ENCODE measurements at places on chromosomes 12 and 14. TPM values are rescaled to one million over a fixed set of nuclear protein-coding genes. Genes with fewer than 3 reads are reported as not detected.

Gene MIP
- not detected for total RNA-seq

Gene PLA2G1B
- total RNA-seq: not detected

Gene INHBC
- total RNA-seq: not detected

Gene PLEKHD1
- total RNA-seq: not detected

Gene GPX2
- total RNA-seq: 273 TPM

Gene FSCB
- total RNA-seq: not detected

Gene PPP1R1A
- total RNA-seq: not detected

Gene ANKRD33
- not detected for total RNA-seq

DNA sequence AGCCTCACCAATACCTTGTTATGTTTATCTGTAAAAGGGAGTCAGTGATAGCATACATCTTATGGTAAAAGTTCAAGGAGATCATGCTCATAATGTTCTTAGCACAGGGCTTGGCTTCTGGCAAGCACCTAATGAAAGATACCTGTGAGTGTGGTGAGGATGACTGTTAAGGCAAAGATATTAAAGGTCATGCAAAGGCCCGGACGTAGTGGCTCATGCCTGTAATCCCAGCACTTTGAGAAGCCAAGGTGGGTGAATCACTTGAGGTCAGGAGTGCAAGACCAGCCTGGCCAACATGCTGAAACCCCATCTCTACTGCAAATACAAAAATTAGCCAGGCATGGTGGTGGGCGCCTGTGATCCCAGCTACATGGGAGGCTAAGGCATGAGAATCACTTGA, 425.9 kb upstream of the TBX3 start:
- no peak for DNase-seq

- no peak for DNase-seq
Measured at GRCh38 chr14:76268700-76269099, 107.2 kb upstream of the ESRRB start.

GRCh38 chr12:94783862-94784261, 133.5 kb upstream of the TMCC3 start:
- DNase-seq: no peak

DNA sequence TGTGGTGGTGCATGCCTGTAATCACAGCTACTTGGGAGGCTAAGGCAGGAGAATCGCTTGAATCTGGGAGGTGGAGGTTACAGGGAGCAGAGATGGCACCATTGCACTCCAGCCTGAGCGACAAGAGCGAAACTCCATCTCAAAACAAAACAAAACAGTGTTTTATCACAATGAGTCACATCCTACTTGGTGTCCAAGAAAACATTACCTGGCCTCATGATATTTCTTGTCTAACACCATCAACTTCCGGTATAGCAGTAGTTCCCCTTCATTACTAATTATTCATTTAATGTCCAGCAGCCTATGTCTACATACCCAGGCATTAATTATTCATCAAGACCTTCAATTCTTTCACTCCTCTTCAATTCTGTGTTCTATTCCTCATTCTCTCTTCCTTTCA, 115.5 kb downstream of the CCDC59 start:
- no peak for DNase-seq

DNA sequence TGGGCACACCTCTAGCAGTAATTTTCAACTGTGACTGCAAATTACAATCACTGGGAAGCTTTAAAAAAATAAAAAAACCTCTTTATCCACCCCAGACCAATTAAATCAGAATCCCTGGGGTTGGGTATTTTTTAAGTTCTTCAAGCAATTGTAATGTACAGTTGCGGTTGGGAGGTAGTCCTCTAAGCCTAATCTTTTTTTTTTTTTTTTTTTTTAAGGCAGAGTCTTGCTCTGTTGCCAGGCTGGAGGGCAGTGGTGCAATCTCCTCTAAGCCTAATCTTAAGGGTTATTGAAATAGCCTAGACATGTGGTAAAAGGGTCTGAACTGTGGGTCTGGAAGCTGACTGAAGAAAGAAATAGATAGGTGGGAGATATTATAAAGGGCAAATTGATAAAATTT, 230.5 kb downstream of the AKAP6 start:
- DNase-seq: no peak

DNA sequence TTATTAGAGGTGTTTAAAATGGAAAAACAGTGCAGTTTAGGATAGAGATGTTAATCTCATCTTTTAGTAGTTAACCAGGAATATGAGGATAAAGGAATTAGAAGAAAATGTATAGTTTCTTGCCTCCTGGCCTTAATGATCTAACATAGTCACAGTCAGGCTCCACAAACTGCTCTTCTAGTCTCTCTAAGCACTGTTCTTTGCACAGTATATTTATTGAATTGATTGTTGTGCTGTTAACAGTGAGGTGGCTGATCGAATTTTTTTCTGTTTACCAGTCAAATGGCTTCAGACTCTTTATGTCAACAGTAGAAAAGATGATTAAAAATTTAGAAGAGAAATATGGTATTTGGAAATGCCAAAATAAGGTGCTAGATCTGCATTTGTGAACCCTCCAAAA, 37.8 kb downstream of the ATF7IP start:
- no peak for DNase-seq

DNA sequence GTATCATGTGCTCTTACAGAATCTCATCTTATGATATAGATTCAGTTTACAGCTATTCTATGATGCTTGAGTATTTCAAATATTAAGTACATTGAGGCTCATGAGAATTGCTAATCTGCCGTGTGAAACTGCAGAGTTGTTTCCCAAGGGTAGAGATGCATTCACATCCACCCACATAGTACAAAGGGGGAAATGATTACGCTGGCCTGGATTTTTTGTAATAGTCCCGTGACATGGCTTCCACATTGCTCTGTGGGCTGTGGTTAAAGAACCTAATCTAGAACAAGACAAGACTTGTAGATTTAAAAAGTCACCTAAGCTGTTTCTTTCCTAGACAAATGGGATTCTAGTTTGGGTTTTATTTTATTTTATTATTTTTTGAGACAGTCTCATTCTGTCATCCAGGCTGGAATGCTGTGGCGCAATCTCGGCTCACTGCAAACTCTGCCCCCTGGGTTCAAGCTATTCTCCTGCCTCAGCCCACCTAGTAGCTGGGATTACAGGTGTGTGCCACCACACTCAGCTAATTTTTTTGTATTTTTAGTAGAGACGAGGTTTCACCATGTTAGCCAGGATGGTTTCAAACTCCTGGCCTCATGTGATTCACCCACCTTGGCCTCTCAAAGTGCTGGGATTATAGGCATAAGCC, 13.0 kb upstream of the RIOX1 start:
- no peak for DNase-seq

GRCh38 chr14:99389174-99389826, 91.4 kb downstream of the SETD3 start:
- no peak for DNase-seq

DNA sequence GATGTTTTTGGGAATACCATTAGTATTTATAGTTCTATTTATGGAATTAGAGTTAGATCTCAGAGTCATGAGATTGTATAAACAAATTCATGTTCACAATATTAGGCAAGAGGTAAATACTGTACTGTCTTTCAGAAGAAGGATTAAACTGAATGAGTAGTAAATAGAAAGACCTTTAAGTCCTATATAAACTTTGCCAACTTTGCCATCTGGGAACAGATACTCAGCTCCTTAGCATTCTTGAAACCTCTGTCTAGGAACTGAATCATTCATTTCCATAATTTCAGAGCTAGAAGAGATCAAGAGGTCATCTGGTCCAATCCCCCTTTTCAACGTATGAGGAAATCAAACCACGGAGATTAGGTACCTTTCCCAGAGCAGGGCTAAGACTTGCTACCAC, 141.1 kb downstream of the CAND1 start:
- no peak for DNase-seq

GRCh38 chr14:33163600-33163999, 224.9 kb downstream of the NPAS3 start:
- no peak for DNase-seq

GRCh38 chr14:38206689-38207376, 871 bp upstream of the SSTR1 start:
- DNase-seq: no peak

DNA sequence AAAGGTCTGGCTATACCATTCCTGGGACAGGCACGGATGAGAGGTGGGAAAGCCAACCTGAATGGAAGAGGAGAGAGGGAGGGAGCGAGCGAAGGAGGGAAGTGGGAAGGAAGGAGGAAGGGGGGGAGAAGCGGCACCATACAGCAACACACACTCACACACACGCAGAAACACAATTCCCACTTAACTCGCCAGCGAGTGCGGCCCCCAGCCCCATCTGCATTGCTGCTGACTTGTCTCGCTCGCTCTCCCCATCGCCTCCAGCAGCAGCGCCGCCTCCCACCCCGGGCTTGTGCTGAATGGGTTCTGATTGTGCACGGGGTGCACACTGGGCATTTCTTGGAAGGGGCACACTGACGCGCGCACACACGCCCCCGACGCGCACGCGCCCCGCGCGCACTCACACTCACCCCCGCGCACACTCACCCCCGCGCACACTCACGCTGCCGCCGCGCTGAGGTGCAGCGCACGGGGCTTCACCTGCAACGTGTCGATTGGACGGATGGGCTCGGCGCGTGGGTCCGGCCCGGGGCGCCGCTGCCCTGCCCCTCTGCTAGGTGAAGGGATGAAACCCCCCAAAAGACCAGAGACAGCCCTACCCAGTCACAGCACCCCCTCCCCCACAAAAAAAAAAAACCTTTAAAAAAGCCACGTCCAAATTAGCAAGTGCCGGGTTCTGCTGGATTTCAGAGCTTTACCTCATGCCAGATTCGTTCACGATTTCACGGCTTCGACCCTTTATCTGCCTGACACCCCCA, 685 bp downstream of the GRIN2B start:
- no peak for DNase-seq

DNA sequence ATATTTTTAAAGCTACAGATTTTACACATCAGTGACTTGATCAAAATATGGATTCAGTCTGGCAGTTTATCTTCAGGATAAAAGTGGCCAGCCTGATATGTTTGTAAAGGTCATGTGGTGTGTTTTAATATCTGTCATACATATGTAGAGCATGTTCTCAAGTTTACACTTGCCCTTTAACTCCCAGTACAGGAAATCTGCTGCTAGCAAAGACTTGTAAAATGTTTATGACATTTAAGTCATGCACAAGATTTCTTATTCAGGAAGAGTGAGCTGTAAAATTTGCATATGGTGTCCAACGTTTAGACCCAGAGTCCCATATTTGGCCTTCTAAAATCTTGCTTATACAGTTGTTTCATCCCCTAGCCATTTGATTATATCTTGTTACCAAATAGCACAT, 197.5 kb upstream of the FLRT2 start:
- DNase-seq: no peak

DNA sequence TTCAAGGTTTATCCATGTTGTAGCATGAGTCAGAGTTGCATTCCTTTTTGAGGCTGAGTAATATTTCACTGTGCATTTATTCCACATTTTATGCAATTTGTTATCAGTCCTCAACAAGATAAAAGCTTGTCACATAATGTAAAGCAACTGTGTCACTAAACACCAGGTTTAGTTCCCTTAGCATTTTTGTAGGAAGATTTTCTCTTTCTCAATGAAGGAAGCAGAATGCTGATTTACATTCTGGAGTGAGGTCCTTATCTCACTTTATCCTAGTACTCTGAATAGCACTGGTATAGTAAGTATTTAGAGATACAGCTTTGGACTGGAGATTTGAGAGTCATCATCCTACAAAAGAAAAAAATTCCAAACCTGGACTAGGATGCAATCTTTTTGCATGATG, 9.8 kb upstream of the EXD2 start:
- no peak for DNase-seq

DNA sequence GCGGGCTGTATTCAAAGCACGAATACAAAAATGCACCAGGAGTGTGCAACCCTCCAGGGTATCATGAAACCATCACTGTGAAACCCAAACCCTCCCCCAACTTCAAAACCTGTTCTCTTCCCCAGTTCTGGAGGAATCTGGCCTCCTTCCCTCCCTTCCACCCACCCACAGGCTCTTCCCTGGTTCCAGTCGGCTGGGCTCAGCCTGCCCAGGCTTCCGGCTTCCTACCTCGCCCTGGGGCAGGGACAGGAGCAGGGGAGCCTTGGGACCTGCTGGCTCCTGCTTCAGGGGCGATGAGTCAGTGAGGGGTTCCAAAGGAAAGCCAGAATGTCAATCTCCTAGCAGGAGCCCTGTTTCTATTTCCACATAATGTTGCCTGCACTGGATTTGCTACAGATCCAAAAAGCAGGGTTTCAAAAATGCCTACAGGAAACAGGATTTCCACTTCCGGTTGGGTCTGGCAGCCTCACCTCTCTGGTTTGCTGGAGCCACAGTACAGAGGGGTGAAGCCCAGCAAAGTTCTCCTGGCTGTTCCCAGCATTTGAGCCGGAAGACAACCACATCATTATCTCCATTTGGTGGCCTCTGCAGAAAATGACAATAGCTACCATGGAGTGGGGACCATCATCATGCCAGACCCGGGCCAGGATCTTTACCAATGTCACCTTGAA, 278.3 kb downstream of the DPF3 start:
- no peak for DNase-seq

DNA sequence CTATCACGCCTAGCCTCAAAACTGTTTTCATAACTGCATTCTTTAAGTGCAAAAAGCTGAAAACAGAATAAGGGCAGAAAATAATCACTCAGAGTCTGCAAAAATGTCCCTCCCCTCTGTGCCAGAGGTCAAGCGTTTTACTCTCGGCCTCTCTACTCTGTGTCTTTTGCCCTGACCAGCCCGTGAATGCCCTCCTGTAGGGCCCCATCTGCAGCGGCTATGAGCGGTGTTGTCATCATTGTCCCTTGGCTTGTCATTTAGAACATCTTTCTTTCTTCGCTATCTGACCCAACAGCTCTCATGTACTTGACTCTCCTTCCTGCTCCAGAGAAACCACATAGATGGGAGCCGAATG, 21.7 kb downstream of the ELK3 start:
- DNase-seq: no peak

- DNase-seq: no peak
Measured at GRCh38 chr12:2401040-2401439, 348.3 kb downstream of the CACNA1C start.

DNA sequence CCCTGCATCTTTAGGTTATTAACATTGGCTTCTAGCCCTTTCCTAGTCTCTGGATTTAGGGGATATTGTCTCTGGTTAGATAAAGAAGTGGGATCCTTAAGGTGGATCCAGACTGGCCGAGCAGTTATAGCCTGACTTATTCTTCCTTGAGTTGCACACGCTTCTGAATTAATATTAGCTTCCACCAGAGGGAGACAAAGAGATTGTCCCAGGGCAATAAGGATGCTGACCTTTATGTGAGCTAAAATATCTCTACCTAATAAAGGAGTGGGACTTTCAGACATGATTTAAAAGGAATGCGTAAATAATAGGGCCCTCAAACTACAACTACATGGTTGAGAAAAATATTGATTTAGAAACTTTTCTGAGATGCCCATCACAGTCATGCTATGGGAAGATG, 139.7 kb downstream of the SLCO1B3 start:
- no peak for DNase-seq

DNA sequence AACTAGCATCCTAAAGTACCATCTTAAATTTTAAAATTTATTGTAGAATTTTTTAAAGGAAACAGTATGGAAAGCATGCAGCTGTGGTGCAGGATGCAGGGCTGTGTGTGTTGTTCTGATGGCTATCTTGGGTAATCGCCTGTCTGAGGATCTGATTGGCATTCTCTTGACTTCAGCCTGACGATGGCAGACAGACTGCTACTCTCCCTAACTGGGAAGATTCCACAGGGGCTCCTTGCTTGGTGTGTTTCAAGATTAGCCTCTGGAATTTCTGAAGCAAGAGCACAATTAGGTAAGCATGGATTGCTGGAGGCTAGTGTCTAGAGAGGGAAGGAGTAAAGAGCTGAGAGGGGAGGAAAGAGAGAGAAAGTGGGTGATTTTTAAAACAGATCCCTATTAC, 696.8 kb upstream of the LRFN5 start:
- no peak for DNase-seq
